ENCODE measurements at places on chromosomes 6 and 20. TPM values are rescaled to one million over a fixed set of nuclear protein-coding genes. Genes with fewer than 3 reads are reported as not detected.
A peak's percentile ranks its signal among the peaks of the same experiment; 100 is the strongest.

DNA sequence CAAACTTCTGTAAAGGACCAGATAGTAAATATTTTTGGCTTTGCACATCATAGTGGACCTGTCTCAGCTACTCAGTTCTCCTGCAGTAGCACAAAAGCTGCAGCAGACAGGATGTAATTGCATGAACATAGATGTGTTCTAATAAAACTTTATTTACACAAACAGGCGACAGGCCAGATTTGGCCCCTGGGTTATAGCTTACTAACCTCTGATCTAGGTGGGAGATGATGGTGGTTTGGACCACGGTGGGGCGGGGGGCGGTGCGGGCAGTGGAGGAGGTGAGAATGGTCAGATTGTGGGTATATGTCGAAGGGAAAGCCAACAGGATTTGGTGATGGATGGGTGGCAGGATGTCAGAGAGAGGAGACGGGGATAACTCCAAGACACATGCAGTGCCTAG is 196.3 kb downstream of the ZMYND8 start:
- no peak for DNase-seq

GRCh38 chr6:152356662-152357061 is 280.5 kb downstream of the SYNE1 start:
- DNase-seq, result no peak

TRIM31 gene
- total RNA-seq, result not detected

- DNase-seq, result no peak
Measured at GRCh38 chr20:50267041-50267865, 76.6 kb downstream of the CEBPB start.

DNA sequence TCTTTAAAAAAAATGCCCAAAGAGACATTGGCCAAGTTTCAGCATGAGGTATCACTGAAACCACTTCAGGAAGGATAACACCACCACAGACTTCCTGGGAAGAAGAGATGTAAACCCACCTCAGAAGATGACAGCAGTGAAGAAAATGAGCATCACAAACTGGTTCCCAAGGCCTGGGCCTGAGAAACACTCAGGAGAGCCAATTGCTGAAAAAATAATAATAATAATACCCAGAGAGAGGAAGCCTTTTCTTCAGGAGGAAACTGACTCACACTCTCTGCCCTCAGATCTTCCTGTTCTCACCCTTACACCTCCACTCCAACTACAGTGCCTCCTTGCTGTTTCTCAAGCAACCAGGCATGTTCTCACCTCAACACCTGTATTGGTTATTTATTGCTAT is 68.1 kb upstream of the MAFB start:
- DNase-seq, result no peak

HFE gene
- total RNA-seq, result 5.1 TPM

DNA sequence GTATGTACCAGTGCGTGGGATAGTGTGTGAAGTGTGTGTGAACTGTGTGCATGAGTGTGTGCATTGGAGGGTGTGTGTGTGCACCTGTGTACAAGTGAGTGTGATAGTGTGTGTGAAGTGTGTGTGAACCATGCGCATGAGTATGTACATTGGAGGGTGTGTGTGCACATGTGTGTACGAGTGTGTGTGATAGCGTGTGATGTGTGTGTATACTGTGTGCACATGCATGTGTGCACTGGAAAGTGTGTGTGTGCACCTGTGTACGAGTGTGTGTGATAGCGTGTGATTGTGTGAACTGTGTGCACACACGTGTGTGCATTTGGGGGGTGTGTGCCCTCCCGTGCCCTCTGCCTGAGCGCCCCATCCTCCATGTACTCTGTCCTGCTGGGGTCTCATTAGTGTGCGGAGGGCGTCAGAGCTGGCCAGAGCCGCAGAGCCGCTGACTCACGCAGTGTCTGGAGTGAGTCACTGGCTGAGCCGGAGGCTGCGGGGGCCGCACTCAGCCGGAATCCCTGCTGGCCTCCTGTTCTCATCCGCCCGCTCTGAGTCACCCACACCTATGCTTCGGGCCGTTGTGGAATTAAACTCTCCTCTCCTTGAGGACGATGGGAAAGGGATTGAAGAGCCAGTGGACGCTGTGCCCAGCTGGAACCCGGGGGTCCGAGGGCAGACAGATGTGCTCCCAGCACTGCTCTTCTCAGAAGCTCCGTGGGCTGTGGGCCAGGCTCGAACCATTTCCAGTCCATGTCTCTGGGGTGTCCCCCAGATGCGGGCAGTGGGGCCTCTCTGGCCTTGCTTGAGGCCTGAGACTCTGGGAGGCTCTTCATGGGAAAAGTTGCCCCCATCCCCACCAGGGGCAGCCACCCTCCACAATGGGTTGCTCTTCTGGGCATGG is 27.3 kb upstream of the STX16 start:
- DNase-seq, result peak; percentile 45

MYO6 gene
- 23.4 TPM for total RNA-seq

AP5S1 gene
- total RNA-seq, result 22.5 TPM

DNA sequence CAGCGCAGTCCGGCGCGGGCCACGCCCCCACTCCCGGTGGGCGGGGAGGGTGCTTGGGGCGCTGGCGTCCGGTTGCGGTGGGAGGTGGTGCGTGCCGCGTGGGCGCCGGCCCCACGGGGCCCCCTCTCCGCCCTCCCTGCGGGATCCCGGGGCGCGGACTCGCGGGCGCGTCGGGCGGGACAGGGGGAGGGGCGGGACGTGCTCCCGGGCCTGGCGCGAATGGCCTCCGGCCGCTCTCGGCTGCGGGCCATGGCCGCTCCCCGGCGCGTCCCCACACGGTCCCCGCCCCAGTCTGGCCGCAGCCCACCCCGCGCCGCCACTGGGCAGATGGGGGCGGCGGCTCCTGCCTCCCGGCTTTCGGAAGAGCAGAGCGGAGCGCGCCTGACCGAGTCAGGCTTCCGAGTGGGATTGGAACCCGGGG is 771 bp upstream of the PPP1R3G start:
- DNase-seq, result no peak

DNA sequence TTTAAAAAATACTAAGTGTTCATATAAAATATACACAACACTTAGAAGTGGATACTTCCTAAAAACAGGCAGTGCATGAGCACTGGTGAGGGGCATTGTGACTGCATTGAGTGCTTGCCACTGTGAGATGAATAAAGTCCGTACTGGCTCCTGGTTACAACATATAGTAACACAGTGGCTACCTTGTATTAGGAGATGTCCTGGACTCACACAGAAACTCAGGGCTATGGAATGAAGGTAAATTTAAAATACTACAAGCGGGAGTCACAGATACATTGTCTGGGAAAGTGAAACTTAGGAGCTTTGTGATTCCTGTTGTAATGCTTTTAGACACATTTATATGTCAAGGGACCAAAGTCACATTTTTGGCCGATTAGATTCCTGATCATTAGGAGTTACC is 36.5 kb upstream of the HLA-G start:
- no peak for DNase-seq

DNA sequence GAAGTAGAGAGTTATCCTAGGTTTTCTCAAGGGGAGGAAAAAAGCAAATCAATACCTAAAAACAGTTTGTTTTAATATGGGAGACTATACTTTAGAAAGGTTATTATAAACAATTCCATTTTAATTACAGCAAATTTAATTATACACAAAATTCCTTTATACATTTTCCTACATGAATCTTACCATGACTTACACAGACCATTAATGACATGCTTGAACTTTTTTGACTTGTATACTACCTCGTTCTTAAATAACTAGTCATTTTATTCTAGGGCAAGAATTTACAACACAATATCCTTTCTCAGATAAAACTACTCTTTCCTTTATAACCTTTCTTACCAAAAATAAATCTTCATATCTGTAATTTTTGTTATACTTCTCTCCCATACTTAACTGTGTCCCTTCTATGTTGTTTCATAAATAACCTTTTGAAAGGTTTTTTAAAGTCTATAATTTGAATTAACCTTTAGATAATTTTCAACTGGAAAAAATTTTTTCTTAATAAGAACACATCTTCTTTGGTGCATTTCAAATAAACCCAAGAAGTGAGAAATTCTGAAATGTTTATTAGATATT is 729.4 kb downstream of the TENT5A start:
- DNase-seq, result no peak

DNA sequence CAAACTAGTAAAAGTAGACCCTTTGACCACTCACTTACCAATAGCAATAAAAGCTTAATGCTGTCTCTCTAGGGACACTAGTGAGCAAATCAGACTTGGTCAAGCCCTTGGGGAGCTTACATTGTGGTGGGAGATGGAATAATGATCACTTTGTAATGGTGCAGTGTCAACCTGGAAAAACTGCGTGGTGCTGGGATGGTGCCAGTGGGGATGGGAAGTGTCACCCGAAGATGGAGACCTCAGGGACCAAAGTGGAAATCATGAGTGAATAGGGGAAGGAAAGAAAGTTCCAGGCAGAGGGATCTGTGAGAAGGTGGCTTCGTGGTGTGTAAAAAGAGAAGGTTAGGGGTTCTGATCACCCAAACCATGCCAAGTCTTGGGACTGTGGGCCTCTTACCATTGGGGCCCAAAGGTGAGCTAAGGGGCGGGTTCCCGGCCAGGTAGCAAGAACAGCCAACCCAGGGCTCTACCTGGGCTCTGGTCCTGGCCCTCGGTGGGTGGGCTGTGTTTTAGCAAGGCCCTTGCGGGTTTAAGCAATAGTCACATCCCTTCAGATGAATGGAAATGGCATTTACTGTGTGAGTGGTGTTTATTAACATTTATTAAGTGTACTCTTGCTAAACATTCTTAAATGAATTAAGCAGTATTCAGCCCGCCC is 15.5 kb downstream of the DYNLRB1 start:
- no peak for DNase-seq

GRCh38 chr6:89133981-89134380 is 11.9 kb upstream of the PM20D2 start:
- no peak for DNase-seq

GRCh38 chr20:10247440-10247839 is 28.8 kb downstream of the SNAP25 start:
- no peak for DNase-seq

DNA sequence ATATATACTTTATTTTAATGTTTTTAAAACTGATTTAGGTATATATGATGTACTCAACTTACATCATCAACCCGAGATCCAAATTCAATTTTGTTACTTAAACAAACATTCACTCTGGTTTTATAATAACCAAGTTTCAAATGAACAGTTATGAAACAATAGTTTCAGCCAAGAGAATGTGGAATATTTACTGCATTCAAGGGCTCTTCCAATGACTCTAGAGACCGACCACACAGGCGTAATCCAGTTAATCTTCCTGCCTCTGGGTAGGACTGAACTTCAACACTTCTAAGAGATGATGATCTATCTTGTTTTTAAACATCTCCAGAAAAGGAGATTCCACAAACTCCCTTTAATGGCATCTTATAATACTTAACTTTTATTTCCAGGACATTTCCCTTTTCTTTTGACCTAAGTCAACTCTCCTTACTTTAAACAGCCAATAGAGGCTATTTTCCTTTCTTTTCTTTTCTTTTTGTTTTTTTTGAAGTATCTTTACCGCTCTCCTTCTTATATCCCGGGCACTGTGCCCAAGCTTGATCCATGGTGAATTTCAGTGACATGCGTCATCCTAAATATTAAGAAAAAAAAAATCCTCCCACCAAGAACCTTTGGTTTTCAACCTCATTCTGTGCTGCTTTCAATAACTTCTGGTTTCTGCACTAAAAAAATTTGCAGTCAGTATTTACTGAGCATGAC is 110.1 kb downstream of the KIF13A start:
- DNase-seq, result no peak

DNA sequence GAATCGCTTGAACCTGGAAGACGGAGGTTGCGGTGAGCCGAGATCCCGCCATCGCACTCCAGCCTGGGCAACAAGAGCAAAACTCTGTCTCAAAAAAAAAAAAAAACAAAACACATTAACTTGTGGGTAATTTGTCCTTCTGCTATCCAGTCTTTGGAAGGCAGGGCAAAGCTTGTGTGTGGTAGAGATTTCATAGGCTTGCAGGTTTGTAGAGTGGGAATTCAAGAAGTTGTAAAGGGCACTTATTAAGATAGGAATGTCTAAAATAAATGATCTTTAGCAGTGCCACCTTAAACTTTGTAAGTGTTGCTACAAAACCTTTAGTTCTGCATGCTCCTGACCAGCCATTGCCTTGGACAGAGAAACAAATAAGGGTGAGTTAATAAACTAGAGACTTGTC is 8.4 kb downstream of the VAPB start:
- no peak for DNase-seq

SYNCRIP gene
- total RNA-seq, result 95.1 TPM

DNA sequence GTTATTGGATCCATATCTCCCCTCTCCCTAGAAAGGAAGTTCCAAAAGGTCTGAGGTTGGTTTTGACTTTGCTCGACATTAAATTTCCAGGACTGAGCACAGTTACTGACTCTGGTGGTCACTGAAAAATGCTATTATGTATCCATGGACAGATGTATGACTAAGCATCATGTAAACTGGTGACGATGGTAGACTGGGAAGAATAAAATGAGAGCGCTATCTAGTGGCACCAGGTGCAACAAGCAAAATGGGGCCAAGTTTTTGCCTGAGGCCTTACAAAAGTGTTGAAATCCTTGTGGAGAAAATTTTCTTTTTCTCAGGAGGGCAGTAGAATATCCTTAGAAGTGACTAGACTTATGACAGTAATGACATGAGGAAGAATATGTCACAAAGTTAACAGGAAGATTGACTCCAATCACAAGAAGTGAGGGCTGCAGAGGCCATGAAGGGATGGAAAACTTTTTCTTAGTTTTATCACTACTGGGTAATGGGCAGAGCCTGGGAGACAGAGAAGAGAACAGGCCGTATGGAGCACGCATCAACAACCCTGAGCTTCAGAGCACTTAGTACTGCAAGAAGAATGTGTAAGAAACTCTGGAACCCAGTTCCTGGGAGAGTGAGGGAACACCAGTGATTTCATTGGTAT is 88.9 kb upstream of the ELOVL5 start:
- peak; percentile 52 for DNase-seq

- DNase-seq, result no peak
Measured at GRCh38 chr20:1491281-1491840, at the start of gene SIRPB2. SIRPB2 (minus strand) TSS chr20:1491420; CDS start chr20:1491359, 61 bp downstream.

DNA sequence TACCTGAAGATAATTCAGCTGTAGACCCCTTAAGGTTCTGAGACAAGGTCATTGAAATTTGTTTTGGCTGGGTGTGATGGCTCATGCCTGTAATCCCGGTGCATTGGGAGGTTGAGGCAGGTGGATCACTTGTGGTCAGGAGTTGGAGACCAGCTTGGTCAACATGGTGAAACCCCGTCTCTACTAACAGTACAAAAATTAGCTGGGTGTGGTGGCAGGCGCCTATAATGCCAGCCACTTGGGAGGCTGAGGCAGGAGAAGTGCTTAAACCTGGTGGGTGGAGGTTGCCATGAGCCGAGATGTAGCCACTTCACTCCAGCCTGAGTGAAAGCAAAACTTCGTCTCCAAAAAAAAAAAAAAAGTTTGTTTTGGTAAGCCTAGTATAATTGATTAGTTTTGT is 11.0 kb downstream of the SRSF3 start:
- DNase-seq, result no peak

GRCh38 chr20:8431538-8432434 is 299.7 kb downstream of the PLCB1 start:
- no peak for DNase-seq

DLL1 gene
- 1.7 TPM for total RNA-seq

DNA sequence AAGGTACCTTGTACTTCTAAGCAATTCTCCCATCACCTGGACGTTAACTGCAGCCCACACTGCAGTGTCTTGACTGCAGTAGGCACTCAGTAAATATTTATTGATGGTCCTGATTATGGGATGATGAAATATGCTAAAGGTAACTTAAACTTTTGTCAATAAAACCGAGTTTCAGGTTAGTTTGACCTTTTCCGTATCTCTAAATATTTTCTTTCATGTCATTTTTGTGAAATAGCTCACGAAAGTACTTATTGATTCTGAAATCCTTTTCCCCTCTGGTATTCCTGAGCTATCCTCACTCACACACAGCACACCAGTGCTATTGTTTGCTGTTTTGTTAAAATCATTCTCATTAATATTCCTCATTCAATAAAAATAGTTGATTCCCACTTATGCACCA is 149.4 kb upstream of the ESR1 start:
- DNase-seq, result no peak

ANKEF1 gene
- total RNA-seq, result 4.0 TPM

Data from epithelial cell of proximal tubule (primary cell).